ENCODE measurements at places on chromosomes 7 and 10.

DNA sequence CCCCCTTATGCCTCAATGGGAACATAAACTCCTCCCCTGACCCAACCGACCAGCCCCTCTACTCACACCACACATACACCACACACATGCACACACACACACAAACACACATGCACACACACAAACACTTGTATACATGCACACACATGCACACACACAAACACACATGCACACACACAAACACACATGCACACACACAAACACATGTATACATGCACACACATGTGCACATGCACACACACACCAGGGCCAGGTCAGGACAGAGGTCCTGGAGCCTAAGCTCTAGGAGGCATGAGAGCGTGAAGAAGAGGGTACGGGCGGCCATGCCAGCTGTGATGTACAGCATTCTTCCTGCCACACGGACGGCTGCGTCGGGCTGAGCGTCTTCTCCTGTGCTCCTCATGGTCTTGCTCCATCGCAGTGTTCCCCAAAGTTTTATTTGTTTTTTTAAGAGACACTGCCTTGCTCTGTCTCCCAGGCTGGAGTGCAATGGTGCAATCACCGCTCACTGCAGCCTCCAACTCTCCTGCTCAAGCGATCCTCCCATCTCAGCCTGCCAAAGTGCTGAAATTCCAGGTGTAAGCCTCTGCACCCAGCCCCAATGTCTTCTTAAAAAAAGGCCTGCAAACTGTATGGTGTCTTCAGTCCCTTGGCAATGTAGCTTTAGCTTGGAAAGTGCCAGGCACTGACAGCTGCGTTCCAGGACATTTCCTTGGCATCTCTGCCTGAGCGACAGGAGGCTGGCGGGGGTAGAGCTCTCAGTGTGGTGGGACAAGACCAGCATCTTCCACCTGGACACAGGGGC is 38.8 kb upstream of the INPP5A start:
- DNase-seq, result no peak

GRCh38 chr10:36280890-36281499 is 638.9 kb upstream of the FZD8 start:
- no peak for DNase-seq

DNA sequence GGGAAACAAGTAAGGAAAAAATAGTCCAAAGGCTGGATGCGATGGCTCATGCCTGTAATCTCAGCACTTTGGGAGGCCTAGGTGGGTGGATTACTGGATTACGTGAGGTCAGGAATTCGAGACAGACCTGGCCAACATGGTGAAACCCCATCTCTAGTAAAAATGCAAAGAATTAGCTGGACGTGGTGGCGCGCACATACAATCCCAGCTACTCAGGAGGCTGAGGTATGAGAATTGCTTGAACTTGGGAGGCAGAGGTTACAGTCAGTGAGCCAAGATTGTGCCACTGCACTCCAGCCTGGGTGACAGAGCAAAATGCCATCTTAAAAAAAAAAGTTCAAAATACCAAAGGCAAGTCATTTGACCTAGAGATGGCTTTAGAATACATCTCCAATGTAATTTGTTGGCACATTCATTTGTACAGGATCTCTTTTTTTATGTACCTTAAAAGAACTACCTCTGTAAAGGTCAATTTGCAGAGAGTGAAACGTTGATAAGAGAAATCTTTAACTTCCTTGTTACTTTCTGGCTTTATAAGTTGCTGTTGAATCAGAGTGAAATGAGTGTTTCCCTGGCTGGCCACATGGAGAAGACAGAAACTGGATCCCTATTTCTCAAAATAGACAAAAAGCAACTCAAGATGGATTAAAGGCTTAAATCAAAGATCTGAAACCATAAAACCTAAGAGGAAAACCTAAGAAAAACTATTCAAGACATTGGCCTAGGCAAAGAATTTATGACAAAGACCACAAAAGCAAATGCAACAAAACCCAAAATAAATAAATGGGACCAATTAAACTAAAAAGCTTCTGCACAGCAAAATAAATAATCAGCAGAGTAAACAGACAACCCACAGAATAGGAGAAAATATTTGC is 260.7 kb downstream of the KLF6 start:
- no peak for DNase-seq

GRCh38 chr10:114933588-114933987 is 4.4 kb upstream of the TRUB1 start:
- DNase-seq, result no peak

Data from glomerular endothelial cell (primary cell).